ENCODE measurements at places on chromosomes 1 and 21. TPM values are rescaled to one million over a fixed set of nuclear protein-coding genes. Genes with fewer than 3 reads are reported as not detected.

GRCh38 chr1:243642936-243643335, 207.1 kb downstream of the AKT3 start:
- no peaks in the 10 kb centered on the region for H3K27me3 ChIP-seq
- no peaks in the 10 kb centered on the region for H3K36me3 ChIP-seq
- DNase-seq: no peak
- no peak overlapping the region for H3K4me3 ChIP-seq

DNA sequence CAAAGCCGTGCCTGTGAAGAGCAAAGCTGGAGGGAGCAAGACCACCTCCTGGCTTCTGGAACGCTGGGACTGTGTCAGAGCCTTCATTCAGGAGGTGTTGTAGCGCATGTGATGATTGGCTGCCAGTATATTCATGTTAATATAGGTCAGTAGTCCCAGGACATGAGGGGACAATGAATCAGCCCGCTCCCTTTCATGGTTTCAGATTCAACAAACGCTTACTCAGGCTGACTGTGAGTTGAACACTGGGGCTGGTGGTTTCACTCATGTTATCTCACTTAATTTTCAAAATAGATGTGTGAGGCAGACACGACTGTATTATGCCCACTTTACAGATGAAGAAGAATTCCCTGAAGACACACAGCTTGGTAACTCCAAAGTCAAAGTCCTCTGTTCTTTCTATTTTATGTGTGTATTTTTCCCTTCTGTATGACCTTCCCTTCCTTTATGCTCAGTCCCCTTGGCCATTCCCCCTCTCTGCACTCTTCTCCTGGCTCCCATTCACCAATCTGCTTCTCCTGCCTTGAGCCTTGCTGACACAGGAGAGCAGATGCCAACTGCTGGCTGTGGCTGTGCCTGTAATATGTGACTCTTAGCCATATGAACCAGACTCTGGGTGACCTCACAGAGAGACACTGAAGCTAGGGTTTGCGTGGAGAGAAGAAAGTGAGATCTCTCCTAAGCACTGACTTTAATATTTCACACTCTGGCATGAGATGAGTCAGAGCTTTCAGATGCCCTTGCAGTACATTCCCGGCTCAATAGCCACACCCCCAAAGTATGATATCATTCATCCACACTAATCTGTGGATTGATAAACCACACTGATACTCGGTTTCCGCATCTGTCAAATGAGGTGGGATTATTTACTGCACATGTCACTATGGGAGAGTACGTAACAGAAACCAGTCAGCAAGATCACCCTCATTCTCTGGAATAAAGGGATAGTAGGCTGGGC, 31.4 kb upstream of the KIRREL1 start:
- H3K36me3 ChIP-seq: no peaks in the 10 kb centered on the region
- DNase-seq: peak; percentile 78
- H3K27ac ChIP-seq: no peak overlapping the region
- peaks cover 47% of the 10 kb centered on the region for H3K4me1 ChIP-seq
- H3K4me3 ChIP-seq: no peak overlapping the region
- H3K27me3 ChIP-seq: no peaks in the 10 kb centered on the region

- no peak for DNase-seq
- no peaks in the 10 kb centered on the region for H3K36me3 ChIP-seq
- H3K4me1 ChIP-seq: no peaks in the 10 kb centered on the region
Observed at GRCh38 chr1:48092401-48092800, 95.2 kb upstream of the TRABD2B start.

The FBXO2 gene
- 0.61 TPM for total RNA-seq

DNA sequence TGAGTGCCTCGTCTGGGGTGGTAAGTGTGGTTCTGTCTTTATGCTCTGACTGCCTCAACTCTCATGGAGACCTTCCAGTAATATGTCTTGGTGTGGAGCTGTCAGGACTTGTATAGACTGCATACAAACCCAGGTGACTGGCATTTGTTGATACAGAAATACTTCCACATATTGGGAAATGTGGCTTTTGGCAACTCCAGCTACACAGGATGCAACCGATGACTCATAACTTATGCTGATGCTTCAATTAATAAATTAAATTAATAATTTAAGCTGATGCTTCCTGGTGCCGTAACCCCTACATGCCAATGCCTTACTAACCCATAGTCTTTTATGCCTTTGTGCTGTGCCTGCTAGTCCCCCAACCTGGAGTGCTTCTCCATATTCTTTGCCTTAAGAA, 72.3 kb upstream of the ARTN start:
- no peak overlapping the region for H3K4me3 ChIP-seq
- peak; percentile 46 for DNase-seq
- H3K36me3 ChIP-seq: no peaks in the 10 kb centered on the region
- peaks cover 44% of the 10 kb centered on the region for H3K4me1 ChIP-seq

- no peaks in the 10 kb centered on the region for H3K36me3 ChIP-seq
- peak; percentile 72 for DNase-seq
- H3K27me3 ChIP-seq: no peaks in the 10 kb centered on the region
- no peak overlapping the region for H3K4me3 ChIP-seq
- H3K4me1 ChIP-seq: peaks cover 5% of the 10 kb centered on the region
Observed at GRCh38 chr21:46153247-46154154, 1.9 kb downstream of the FTCD start.

DNA sequence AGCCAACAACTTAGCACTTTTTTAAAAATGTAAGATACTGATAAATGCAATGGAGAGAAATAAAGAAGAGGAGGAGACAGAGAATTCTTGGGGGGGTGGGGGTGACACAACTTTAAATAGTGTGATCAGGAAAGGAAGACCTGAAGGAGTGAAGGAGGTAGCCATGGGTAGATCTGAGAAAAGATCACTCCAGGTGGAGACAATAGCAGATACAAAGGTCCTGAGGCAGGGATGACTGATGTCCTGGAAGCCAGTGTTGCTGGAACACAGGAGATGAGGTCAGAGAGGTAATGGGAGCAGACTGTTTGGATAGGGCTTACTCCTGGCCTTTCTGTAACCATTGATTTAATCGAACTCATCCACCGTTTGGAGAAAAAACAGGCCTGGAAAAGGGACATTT, 24.6 kb upstream of the TRABD2B start:
- H3K27me3 ChIP-seq: peaks cover 18% of the 10 kb centered on the region
- DNase-seq: no peak
- no peaks in the 10 kb centered on the region for H3K36me3 ChIP-seq
- peaks cover 9% of the 10 kb centered on the region for H3K4me1 ChIP-seq
- H3K27ac ChIP-seq: no peak overlapping the region

The FCRLA gene
- total RNA-seq: not detected

DNA sequence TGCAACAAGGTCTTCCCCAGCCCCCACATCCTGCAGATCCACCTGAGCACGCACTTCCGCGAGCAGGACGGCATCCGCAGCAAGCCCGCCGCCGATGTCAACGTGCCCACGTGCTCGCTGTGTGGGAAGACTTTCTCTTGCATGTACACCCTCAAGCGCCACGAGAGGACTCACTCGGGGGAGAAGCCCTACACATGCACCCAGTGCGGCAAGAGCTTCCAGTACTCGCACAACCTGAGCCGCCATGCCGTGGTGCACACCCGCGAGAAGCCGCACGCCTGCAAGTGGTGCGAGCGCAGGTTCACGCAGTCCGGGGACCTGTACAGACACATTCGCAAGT, 3.8 kb downstream of the ZBTB18 start:
- DNase-seq: no peak
- H3K27me3 ChIP-seq: no peaks in the 10 kb centered on the region
- H3K4me1 ChIP-seq: peaks cover 28% of the 10 kb centered on the region
- H3K4me3 ChIP-seq: no peak overlapping the region

DNA sequence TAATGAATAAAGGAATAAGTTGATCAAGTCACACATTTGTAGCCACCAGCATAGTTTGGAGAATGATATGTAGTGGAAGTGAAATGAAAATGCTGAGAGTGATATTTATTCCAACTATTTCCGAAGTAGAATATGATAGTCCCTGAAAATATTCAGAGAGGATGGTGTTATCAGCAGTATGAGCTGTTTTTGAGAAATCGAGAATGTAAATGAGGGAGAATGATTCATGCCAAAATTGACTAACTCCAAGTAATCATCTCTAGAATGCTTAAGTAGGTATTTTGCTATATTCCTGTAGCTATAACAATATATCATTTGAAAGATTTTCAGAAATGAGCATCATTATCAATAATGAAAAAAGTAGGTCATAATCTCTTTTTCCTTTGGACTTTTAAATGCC, 178.9 kb downstream of the PDE4B start:
- H3K36me3 ChIP-seq: no peaks in the 10 kb centered on the region
- H3K27me3 ChIP-seq: no peaks in the 10 kb centered on the region
- H3K4me3 ChIP-seq: no peak overlapping the region

The DMRTA2 gene
- total RNA-seq: 0.28 TPM

DNA sequence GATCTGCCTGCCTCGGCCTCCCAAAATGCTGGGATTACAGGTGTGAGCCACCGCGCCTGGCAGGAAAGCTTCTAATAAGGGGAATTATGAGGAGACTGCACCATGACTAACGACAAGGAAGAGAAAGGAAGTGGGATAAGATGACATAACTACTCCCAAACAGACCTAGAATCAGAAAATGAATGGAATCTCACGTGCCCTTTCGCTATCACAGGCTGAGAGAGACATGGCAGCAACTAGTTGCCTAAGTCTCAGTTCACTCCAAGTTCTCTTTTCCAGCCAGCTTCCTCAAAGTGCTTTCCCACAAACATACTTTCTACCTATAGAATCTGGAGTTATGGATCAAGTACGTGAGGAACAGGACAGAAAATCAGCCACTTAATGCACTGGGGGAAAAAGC, 2.0 kb downstream of the PI4KB start:
- no peak overlapping the region for H3K4me3 ChIP-seq
- peaks cover 19% of the 10 kb centered on the region for H3K36me3 ChIP-seq
- no peak overlapping the region for H3K27ac ChIP-seq
- no peaks in the 10 kb centered on the region for H3K27me3 ChIP-seq

DNA sequence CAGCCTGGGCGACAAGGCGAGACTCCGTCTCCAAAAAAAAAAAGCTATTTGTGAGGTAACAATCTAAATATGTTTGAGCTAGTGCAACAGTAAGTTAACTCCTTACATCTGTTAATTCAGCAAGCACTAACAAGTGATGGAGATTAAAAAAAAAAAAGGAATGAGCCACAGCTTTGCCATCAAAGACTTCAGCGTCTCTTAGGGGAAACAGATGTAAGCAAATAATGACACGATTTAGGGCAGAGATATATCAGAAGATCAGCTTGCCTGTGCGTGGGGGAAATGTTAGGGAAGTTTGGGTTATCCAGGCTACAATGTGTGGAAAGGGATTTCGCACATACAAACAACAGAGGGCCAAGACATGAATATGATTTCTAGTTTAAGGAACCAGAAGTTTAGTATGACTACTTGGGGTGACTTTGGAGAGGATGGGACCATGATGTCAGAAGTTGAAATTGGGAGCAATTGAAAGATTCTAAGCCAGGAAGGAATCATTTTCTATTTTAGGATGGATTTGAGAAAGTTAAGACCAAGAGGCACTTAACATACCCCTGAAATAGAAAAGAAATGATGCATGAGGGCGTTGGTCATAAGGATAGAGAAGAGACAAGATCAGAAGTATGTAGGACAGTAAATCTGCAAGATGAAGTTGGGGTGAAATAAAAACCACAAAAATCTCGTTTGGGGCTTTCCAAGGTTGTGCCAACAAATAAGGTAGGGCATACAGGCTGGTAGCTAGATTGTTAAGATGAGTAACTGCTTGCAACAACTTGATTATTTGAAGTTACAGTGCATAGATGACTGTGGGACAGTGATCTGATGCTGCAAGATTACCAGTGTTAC, 2.4 kb upstream of the BRWD1 start:
- H3K27ac ChIP-seq: no peak overlapping the region
- H3K4me3 ChIP-seq: no peak overlapping the region
- no peak for DNase-seq
- peaks cover 15% of the 10 kb centered on the region for H3K4me1 ChIP-seq

The MATN1 gene
- total RNA-seq: not detected

The PTGER3 gene
- 96.0 TPM for total RNA-seq

GRCh38 chr1:199226163-199226562, 587.3 kb downstream of the PTPRC start:
- H3K27ac ChIP-seq: peak overlapping the region; percentile 90
- no peaks in the 10 kb centered on the region for H3K36me3 ChIP-seq
- no peaks in the 10 kb centered on the region for H3K27me3 ChIP-seq
- no peak overlapping the region for H3K4me3 ChIP-seq

- H3K36me3 ChIP-seq: no peaks in the 10 kb centered on the region
- H3K4me3 ChIP-seq: no peak overlapping the region
- H3K4me1 ChIP-seq: peaks cover 30% of the 10 kb centered on the region
- H3K27me3 ChIP-seq: no peaks in the 10 kb centered on the region
- DNase-seq: no peak
Observed at GRCh38 chr1:191910245-191910644, 248.0 kb upstream of the RGS18 start.

GRCh38 chr21:38474796-38475195, 23.5 kb downstream of the ERG start:
- H3K27me3 ChIP-seq: peaks cover 20% of the 10 kb centered on the region
- H3K4me1 ChIP-seq: no peaks in the 10 kb centered on the region
- no peak for DNase-seq
- no peaks in the 10 kb centered on the region for H3K36me3 ChIP-seq

The ARHGAP29 gene
- total RNA-seq: 1.8 TPM

GRCh38 chr1:202590126-202590525, 120.1 kb downstream of the SYT2 start:
- H3K27me3 ChIP-seq: no peaks in the 10 kb centered on the region
- H3K4me3 ChIP-seq: no peak overlapping the region
- no peak overlapping the region for H3K27ac ChIP-seq

DNA sequence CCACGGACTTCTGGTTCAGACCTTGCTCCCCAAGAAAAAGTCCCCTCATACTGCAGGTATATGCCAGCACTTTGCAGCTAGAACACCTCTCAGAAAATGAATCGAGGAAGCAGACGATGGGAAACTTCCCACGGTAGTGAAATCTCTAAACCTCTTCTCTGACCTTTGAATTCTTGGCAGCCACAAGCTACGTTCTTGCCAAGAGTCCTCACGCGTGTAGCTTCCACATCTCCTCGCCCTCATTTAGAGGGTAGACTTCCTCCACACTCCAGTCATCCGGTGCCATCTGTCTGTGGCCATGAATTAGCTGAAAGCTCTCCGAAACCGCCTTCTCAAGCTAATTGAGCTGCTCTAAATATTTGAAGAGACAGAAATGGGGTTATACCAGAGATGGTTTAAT, 127.8 kb downstream of the RGS7 start:
- H3K36me3 ChIP-seq: no peaks in the 10 kb centered on the region
- no peak overlapping the region for H3K27ac ChIP-seq
- no peak overlapping the region for H3K4me3 ChIP-seq
- no peaks in the 10 kb centered on the region for H3K4me1 ChIP-seq
- no peak for DNase-seq

GRCh38 chr1:52906135-52906603, 15.4 kb downstream of the ECHDC2 start:
- DNase-seq: no peak
- no peaks in the 10 kb centered on the region for H3K27me3 ChIP-seq
- H3K27ac ChIP-seq: no peak overlapping the region
- no peak overlapping the region for H3K4me3 ChIP-seq
- no peaks in the 10 kb centered on the region for H3K4me1 ChIP-seq

The PCSK9 gene
- total RNA-seq: 38.9 TPM
